Activated effector memory CD4-positive, alpha-beta T cell treated with Interleukin-2 at 50 U/mL for 16 hours (primary cell): ENCODE measurements at places on chromosomes 2 and 18.

- DNase-seq: no peak
Measured at GRCh38 chr2:207883002-207883780, 113.5 kb upstream of the FZD5 start.

GRCh38 chr2:183035298-183035953, 2.8 kb downstream of the NCKAP1 start:
- no peak for DNase-seq

- DNase-seq: no peak
Measured at GRCh38 chr2:231926761-231927565, 767 bp upstream of the NPPC start.

GRCh38 chr2:213806125-213806726, 522.0 kb downstream of the SPAG16 start:
- no peak for DNase-seq

DNA sequence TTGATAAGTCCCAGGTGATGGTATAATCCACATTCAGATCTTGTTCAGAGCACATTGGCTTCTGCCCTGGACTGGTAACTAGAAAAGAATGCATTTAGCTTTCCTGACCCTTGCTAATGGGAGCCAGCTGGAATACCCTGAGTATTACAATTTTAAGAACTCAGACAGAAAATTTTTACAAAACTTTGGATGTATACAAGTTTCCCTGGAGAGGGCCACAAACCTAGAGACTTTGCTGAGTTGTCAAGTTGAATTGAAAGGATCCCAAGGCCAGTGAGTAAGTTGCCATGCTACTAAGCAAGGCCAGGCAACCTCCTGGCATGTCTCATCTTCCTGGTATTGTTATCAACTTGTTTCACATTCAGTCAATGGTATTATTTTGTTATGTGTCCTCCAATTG, 20.0 kb upstream of the NABP1 start:
- DNase-seq: no peak

DNA sequence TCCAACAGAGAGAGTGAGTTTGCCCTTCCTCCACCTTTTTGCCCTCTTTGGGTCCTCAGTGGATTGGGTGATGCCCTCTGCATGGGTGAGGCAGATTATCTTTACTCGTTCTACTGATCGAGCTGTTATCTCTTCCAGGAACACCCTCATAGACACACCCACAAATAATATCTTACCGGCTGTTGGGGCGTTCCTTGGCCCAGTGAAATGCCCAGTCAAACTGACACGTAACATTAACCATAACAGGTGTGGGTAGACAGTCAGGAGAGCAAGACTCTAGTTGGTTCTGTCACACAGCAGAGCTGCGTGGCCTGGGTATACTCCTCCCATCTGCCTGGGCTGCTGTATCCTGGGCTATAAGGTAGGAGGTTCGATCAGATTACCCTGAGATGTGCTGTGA, 144.1 kb downstream of the AGAP1 start:
- DNase-seq: no peak

GRCh38 chr2:75315436-75315835, 116.1 kb upstream of the TACR1 start:
- no peak for DNase-seq

DNA sequence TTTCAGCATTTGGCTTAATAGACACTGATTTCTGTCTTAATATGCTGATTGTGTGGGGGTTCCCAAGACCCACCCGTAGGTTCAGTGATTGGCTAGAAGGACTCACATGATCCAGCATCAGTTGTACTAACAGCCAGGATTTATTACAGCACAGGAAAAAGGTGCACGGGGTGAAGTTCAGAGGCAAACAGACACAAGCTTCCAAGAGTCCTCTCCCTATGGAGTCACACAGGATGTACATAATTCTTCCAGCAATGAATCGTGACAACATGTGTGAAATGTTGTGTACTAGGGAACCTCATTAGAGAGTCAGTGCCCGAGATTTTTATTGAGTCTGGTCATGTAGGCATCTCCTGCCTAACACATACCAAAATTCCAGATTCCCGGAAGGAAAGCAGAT, 52.8 kb downstream of the GALNT1 start:
- no peak for DNase-seq
